ENCODE measurements at places on chromosomes 12 and 14.

DNA sequence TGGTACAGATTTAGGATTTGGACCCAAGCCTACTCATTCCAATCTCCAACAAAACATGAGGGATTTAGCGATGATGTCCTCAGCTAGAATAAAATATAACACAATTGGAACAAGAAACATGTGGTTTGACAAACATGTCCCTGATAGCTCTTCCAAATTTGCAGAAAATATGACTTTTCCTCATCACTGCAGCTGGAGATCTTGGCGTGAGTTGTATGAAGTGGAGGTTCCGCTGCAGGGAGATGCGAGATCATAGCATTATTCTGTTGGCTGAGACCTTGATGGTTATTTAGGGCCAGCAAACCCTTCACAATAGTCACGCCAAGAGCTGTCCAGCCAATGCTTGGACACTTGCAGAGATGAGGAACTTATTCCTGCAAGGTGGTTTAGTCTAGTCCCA, 413.4 kb upstream of the TBX3 start:
- H3K27me3 ChIP-seq: peaks cover 2% of the 10 kb centered on the region
- no peak overlapping the region for H3K4me3 ChIP-seq
- H3K27ac ChIP-seq: no peak overlapping the region
- no peak for DNase-seq
- no peaks in the 10 kb centered on the region for H3K4me1 ChIP-seq

DNA sequence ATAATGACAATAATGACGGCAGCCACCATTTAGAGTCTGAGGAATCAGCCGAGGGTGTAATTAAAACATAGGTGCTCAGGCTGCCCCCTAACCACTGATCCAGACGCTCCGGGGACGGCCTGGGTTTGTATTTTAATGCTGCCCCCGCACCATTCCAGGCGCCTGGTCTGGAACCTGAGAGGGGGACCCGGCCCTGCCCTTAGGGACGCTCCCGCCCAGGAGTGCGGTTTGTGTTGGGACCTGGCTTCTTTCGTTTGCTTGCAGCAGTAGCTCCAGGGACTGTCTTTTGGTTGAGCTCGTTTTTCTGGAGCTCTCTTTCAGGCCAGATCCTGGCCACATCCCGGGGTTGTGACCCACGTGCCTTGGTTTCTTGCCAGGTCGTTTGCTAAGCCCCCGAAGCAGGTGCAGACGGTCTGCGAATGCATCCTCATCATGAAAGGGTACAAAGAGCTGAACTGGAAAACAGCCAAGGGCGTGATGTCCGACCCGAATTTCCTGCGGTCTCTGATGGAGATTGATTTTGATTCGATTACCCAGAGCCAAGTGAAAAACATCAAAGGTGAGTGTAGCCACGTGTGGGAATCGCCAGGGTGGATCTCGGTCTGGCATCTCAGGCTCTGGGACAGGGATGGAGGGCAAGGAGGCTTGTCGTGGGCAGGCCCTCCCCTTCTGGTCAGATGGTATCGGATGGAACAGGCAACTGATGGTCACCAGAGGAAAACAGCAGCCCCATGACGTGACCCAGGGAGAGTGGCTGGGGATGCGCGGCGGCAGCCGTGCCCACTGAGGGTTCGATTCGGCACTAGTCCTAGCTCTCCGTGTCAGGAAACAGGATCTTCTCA, 63.5 kb downstream of the CCDC92 start:
- DNase-seq: no peak
- no peaks in the 10 kb centered on the region for H3K27me3 ChIP-seq
- no peak overlapping the region for H3K4me3 ChIP-seq

DNA sequence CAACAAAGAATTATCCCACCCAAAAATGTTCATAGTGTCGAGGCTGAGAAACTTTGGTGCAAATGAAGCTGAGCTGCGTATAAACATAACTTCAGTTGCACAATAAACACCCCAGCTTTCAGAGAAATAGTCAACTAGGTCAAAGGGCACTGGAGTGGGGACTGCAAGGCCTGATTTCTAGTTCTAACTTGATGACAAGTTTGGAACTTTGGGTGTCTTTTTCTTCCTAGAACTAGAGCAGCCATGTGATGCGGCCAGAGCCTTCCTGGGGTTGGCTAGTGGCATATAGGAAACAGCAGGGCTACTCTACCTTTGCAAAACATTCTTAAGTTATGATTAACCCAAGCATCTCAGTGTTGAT, 298.4 kb upstream of the AMIGO2 start:
- H3K4me3 ChIP-seq: no peak overlapping the region
- H3K4me1 ChIP-seq: peaks cover 66% of the 10 kb centered on the region
- H3K27ac ChIP-seq: peak overlapping the region; percentile 75

- peaks cover 5% of the 10 kb centered on the region for H3K27me3 ChIP-seq
- H3K4me1 ChIP-seq: peaks cover 3% of the 10 kb centered on the region
- no peak overlapping the region for H3K4me3 ChIP-seq
- no peak for DNase-seq
- no peaks in the 10 kb centered on the region for H3K36me3 ChIP-seq
Measured at GRCh38 chr14:56064513-56064912, 53.7 kb upstream of the PELI2 start.

Measured in activated naive CD4-positive, alpha-beta T cell treated with anti-CD3 and anti-CD28 coated beads for 36 hours (primary cell).